ELR (cell line): ENCODE measurements at places on chromosomes 4 and X.

GRCh38 chrX:69128588-69128987 lies 36.7 kb downstream of the PJA1 start:
- peak; percentile 33 for DNase-seq

DNA sequence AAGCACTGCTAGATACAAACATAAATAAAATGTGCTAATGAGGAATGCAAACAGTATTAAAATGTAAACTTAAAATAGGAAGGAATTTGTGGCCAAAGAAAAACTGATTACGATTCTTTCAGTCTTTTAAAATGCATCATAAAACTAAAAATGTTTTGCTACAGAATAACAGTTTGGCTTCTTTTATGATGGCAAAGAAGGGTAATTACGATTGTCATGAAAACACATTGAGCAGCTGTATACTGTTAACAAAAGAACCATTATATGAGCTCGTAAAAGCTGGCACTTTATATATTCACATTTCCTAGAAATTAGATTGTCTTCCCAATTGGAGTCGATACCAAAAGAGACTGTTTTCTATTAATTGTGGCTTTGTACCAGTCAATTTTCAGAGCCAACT lies 290.4 kb downstream of the NR3C2 start:
- no peak for DNase-seq

DNA sequence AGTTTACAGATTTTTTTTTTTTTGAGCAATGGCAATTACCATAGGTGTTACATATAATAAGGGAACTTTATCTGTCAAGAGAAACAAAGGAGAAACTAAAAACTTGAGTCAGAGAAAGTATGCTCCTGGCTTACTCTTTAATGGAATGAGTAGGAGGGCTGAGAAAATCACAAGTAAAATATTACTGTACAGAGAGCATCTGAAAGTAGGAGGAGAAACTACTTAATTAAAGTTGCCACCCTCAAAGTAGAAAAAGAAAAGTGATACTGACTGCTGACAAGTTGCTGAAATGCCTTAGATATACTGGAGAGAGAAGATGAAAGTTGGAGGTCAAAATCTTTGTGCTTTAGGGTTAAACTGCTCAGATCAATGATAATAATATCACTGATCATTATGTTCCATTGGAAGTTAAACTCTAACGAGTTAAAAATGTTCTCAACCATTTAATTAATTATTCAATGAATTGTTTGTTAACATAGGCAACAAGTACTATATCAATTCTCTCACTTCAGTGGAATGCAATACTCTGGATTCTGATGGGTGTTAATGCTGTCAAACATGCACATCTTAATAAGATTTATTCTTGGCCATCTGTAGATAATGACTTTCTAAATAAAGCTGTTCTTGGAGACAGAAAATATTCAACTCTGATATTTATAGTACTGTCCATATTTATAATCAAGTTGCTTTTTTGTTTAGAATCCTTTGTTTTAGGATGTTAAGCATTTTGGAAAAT lies 61.2 kb upstream of the CAMK2D start:
- DNase-seq: no peak

- no peak for DNase-seq
Observed at GRCh38 chr4:81565142-81565870, 93.6 kb upstream of the RASGEF1B start.

DNA sequence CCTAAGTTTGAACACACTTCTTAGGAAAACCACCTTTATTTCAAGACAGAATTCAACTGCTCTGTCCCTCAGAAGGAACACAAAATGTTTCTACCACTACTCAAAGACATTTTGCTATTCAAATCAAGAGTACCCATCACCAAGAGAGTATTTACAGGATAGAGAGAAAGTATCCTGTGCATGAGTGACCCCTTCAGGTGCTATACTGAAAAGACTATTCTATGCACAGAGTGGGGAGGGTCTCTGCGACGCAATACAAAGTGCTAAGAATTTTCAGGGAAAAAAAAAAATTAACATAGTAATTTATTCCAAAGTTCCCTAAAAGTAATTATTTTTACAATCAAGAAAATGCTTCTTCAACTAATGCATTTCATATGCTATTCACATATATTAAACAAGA lies 346.4 kb upstream of the FAM241A start:
- peak; percentile 8 for DNase-seq

- DNase-seq: no peak
Observed at GRCh38 chr4:117001077-117001476, 84.3 kb downstream of the TRAM1L1 start.

GRCh38 chr4:150648123-150648522 lies 66.2 kb downstream of the MAB21L2 start:
- no peak for DNase-seq

GRCh38 chr4:7352486-7352885 lies 82.2 kb downstream of the PSAPL1 start:
- DNase-seq: no peak

GRCh38 chr4:97457253-97457652 lies 686.0 kb downstream of the STPG2 start:
- DNase-seq: no peak

DNA sequence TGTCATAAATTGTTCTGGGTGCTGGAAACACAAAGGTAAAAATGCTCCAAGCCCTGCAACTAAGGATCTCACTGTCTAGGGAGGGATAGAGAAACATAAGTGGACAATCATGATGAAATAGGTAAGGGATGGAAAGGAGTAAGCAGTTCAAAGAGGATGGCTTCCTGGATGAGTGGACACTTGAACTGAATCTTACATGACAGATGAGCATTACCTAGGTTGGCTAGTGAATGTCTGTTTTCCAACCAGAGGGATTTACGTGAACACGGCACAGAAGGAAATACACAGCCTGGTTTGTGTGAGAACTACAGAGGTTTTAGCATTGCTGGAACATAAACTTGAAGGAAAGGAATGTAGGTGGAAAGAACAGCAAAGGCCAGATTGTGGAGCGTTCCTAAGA lies 150.2 kb upstream of the GALNT7 start:
- no peak for DNase-seq

DNA sequence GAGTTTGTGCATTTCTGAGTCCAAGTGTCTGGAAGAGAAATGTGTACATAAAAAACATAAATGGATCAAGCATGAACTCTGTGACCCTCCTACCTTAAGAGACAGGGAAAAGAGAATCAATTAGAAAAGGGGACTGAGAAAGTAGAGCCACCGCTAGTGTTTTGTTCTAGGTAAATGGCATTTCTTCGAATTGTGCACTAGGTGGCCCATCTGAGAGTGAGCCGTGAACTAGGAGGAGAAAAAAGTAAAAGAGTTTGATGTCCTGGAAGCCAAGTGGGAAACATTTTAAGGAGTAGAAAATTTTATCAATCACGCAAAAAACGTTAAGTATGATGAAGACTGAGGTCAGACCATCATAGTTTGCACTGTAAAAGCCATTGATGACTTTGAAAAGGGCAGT lies 55.1 kb downstream of the NAF1 start:
- DNase-seq: peak; percentile 20

GRCh38 chr4:185637163-185637875 lies 102.0 kb upstream of the PDLIM3 start:
- DNase-seq: no peak

DNA sequence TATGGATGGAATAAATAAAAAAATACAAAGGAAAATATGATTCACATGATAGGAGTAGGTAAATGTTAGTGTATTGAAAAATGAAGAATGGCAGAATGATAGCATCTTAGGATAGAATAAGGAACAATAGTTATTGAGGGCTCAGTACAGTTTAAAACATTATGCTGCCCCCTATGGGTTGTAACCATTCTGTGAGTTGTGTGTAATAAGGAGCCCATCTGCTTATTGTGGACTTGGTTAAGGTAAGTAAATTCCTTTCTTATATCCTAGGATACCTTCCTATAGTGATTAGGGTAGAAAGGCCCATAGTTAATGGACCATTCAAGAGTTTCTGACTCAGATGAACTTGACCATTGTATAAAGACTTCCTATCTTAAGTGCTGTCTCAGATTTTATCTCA lies 195.8 kb downstream of the PDHA2 start:
- no peak for DNase-seq

DNA sequence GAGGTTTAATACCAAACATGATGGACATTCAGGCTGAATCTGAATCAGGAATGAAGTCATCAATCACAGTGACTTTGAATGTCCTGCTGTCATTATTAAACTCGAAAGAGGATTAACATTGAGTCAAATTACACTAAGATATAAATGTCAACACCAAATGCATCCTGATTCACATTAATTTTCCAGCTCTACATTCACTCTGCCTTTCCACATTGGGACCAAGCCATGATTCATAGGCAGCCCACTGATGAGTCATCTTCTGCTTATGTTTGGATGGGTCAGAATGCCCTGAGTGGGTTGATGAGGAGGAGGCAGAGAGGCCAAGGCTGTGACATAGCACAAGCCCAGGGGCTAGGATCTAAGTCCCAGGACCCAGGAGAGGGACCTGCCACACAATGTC lies 247.6 kb upstream of the RPS6KA3 start:
- DNase-seq: peak; percentile 89

DNA sequence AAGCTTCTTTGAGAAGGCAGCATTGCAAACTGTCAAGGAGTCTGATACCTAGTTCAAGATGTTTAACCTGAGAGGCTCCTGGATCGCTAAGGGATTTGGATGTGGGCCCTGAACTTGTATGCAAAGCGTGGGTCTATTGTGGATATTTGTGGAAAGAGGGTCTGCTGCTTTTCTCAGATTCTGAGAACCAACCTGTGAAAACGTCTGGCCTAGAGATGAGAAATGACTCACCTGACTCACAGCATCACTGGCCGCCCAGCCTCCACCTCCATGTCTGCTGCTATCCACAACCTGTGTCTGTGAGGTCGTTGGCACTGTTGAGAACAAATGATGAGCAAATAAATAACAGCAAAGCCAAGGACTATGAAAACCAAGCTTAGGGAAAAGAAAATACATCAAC lies 33.3 kb upstream of the PROM1 start:
- DNase-seq: no peak

- peak; percentile 90 for DNase-seq
Observed at GRCh38 chr4:125389713-125390112, 75.0 kb downstream of the FAT4 start.

DNA sequence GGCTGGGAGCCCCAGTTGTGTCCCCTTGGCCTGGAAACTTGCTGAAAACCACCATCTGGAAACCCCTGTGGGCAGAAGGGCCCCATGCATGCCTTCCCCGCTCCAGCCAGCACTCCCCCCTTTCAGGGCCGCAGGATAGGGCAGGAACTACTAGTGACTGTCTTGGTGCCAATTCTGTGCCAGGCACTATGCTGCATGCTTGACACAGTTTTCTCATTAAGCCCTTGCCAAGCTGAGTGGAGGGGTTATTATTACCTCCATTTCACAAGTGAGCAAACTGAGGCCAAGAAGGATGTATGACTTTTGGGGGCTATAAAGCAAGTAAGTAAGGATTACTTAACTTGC lies 73.6 kb upstream of the PJA1 start:
- DNase-seq: no peak

DNA sequence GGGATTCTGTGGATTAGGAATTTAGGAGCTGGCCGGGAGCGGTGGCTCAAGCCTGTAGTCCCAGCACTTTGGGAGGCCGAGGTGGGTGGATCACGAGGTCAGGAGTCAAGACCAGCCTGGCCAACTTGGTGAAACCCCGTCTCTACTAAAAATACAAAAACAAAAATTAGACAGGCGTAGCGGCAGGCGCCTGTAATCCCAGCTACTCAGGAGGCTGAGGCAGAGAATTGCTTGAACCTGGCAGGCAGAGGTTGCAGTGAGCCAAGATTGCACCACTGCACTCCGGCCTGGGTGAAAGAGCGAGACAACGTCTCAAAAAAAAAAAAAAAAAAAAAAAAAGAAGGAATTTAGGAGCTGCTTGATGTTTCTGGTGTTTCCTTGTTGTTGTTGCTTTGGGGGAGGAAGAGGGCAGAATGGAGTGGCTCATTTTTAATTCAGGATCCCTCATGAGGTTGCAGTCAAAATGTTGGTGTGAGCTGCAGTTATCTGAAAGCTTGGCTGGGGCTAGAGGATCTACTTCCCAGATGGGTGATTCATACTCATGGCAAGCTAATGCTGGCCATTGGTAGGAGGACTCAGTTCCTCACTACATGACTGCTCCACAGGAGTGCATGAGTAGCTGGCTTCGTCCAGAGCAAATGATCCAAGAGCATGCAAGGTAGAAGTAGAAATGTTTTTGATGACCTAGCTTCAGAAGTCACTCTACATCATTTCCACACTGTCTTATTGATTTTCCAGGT lies 26.5 kb upstream of the JADE1 start:
- DNase-seq: peak; percentile 28

GRCh38 chr4:101807351-101807750 lies 16.8 kb downstream of the BANK1 start:
- no peak for DNase-seq

- peak; percentile 85 for DNase-seq
Observed at GRCh38 chrX:49165901-49166881, 3.6 kb downstream of the MAGIX start.

DNA sequence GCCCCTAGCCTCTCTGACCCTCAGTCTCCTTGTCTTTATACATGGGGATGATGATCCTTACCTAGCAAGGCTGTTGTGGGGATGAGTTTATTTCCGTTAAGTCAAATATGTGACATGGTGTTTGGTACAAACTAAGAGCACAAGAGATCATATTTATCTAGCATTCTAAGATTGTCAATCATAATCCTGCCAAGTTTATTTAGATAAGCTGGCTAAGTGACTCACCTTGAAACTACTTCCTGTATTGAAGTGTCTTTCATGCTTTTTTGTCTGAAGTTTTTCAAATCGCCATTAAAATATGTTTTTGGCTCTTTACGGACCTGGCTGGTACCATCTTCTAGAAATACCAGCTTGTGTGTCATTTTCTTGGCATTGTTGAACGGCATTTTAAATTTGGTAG lies 30.7 kb downstream of the MAP7D3 start:
- peak; percentile 50 for DNase-seq

GRCh38 chr4:32499171-32499570 lies 1779.0 kb downstream of the PCDH7 start:
- DNase-seq: peak; percentile 37

DNA sequence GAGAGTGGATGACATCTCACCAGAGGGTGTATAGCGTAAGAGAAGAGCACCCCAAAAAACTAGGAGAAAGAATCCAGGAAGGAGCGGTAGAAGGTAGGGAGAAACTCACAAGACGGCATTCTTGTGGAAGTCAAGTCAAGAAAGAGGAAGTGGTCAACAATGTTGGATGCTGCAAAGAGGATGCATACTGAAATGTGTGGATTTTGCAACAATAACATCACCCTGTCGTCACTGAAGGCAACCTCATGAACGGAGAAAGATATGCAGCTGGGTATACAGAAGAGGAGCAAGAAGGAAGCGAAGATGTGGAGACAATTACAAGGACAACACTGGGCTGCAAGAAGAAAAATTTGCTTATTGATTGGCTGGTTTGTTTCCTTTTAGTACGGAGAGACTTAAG lies 11.4 kb upstream of the TAPT1 start:
- no peak for DNase-seq

DNA sequence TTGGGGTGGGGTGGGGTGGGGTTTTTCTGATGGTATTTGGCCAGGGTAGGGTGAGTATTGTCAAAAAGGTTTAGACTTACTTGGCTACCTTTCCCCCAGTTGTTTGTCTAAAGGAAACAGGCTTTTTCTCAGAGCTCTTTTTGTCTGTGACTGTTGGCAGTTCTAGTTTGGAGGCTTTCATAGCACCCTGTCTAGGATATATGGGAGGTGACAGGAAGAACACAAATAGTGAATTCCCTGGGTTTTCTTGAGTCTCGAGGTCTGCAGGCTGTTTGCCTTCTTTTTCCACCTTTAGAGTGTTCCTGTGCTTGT lies 13.5 kb downstream of the RPS6KA3 start:
- DNase-seq: no peak
